ENCODE measurements at places on chromosomes 12 and 14.

DNA sequence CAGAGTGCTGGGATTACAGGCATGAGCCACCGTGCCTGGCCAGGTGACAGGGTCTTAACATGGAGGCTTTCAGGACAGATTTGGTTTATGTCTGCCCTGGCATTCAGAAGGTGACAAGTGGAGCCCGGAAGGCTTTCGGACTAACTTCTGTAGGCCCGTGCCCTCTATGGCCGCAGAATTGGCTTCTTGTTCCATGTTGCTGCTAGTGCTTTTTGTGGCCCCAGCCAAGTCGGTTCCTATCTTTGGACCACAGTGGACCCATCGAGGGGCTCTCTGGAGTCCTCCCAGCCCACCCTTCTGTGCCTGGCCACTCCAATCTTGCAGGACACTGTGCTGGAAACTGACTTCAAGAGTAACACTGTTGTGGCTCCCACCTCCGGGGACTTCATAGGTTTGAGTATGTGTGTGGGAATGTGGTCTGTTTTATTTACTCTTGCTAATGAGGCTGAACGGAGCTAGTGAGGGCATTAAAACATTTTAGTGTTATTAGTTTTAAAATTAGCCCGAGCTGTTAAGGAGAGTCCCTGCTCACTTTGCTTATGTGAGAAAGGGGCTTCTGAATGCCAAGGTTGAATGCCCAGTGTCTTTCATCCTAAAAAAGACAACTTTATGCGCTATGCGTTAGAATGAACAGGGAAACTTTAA lies 245.9 kb downstream of the CACNA1C start:
- DNase-seq = no peak

DNA sequence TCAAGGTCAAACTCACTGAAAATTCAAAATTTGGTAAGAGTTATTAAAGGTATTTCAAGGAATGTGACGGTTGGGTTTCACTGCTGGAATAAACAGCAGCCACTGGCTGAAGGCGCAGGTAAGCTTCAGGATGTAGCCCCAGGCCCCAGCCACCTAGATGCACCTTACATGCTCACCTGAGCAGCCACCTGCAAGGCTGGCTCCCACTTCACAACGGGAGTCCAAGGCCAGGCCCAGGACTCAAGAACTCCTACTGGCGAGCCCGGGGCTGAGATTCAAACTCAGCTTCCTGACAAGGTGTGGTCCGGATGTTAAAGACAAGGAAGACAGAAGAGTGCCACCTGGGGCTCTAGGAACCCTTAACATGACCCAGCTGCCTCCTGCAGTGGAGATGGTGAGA lies 78.4 kb downstream of the ITPK1 start:
- no peak for DNase-seq

DNA sequence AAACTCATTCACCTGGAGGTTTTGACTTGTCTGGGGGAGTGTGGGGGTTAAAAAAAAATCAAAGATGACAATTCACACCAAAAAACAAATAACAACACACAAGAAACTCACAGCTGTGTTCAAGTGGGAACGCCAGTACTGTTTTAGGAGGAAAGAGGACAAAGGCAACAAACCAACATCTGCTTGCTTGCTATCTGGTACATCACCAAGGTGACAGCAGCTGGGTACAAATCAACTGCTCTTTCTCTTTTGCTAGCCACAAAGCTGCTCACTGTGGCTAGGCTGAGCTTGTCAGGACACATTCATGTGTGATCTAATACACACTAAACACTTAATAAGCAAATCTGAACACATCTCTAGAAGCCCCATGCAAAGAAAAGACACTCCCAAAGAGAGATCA lies 128.0 kb upstream of the RAP1B start:
- DNase-seq = no peak

DNA sequence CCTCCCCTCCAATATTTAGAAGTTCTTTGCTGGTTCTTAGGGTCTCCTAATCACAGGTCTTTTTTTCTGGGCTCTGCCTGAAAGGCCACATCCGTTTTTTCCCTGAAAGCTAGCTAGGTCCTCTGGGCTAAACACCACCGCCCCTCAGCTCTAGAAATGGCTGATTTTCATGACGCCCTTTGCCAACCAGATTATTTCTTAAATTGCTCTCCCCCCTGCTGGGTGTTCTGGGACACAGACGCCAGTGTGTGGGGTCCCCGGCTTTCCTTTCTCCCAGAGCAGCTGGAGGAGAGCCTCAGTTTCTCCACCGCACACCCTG lies 45.3 kb upstream of the ATP23 start:
- DNase-seq = no peak

DNA sequence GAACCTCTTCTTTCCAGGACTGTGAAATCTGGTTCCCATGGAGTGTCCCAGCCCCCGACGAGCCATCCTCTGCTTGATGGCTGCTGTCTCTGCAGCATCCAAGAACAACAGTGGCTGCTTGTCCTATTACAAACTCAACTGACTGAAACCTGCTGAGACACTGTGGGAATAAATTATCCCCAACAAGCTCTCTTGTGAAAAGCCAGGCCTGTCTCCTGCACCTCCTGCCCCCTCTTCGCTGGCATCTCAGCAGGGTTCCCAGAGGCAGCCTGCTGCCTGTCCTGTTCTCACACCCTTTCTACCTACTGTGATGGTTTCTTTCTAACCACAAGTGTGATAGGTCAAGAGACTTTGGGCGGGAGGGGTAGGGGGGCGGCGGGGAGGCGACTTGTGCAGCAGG lies 180.2 kb downstream of the TSPAN9 start:
- no peak for DNase-seq

DNA sequence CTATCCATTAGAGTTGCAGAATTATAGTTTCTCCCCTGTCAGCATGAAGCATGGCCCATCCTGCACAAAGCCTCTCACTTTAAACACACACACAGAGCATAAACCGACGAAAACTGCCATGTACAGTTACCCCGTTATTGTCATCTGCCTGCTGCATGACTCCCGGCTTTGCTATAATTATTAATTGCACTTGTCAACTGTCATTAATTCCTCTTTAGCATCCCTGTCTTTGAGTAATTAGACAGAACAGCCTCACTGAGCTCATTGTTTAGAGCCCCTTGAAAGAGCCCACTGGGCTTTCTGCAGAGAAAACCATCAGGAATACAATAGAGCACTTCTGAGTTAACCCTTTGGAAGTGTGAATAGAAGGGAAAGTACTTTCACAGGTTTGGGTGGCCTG lies 307.2 kb upstream of the SOX5 start:
- DNase-seq = no peak

All from upper lobe of right lung (tissue), 1 donor.